ENCODE measurements at places on chromosomes 13 and 19.

DNA sequence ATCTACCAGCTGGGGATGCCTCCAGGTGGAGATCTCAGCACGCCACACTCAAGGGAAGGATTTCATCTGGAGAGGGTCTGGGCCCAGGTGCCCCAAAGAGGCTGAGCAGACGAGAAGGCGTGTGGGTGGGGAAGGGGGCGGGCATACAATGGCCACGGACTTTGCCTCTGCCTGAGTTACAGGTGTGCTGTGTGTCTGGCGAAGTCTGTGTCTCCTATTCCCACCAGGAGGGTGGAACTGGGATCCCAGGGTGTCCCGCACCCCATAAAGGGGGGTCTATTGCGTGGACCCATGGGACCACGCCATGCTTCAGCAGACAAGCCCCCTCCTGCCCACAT is 3.6 kb downstream of the TLE2 start:
- no peak for DNase-seq

DNA sequence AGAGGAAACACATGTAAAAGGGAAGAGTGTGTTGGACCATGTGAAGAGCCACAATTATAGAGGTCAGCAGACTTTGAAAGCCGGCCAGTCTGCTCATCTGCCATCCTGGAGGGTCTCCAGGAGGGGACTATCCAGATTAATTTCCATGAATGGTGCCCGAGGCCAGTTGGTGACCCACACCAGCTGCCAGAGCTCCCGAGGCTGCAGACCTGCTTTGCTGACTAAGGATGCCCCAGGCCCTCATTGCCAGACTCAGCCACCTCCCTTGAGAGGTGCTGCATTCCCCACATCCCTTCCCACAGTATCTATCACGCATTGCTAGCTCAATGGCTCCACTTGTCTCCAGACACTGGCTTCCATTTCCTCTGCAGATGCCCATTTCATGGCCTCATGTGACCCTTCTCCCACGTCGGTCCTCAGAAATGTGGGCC is 110.3 kb downstream of the NALCN start:
- no peak for DNase-seq

GRCh38 chr13:79246578-79246949 is 159.5 kb downstream of the RBM26 start:
- no peak for DNase-seq

- no peak for DNase-seq
Measured at GRCh38 chr13:76637641-76638141, 248.5 kb downstream of the KCTD12 start.

DNA sequence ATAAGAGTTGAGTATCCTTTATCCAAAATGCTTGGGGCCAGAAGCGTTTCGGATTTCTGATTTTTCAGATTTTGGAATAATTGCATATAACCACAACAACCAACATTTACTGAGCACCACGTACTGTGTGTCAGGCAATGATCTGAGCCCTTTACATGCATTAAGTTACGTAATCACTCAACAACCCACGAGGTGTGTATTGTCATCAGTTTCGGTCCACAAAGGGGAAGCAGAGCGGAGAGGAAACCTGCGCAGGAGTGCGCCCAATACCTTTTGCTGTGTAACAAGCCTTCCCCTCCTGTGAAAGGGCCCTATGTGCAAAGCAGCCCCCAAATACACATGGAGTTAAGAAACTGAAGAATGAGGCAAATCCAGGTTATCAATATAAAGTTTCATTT is 20.7 kb upstream of the NLRP12 start:
- no peak for DNase-seq

DNA sequence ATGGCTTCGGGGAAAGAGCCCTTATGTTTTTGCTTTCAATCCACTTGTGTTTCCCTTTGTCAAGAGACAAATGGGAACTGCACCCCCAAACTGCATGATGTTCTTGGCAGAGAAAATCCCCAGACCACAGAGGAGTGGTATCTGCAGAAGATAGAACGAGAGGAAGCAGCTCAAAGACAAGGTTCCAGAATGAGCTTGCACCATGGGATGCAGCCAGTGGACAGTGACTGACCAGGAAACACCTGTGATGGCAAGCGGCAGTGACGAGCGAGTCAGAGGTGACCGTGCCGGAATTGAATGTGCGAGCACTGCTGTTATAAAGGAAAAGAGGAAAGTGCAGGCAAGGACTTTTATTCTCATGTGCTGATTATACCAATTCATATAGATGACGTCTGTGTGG is 46.3 kb downstream of the IRS2 start:
- DNase-seq = no peak

DNA sequence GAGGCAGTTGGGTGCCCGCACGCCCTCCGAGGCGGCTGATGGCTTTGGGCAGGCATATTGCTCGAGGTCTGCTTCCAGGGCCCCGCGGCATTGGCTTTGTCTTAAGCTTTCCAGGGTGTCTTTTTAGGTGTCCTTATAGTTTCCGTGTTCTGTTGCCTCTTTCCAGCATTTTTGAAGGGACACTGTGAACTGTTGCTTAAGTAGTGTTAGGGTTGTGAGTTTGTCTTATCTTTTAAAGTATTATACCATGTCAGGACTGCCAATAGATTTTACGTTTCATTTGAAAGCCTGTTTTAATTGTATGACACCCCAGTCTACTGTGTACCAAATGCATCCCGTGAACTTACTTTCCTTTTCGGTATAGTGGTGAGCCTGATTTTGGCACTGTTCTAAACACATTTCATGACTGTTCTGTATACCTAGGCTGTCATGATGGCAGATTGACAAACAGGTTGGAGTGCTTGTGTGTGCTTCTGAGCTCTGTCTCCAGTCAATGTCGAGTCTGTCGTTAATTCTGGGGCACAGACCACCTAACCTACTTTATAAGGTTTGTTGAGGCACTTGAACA is 656 bp downstream of the PCCA start:
- no peak for DNase-seq

- DNase-seq = no peak
Measured at GRCh38 chr13:36418022-36418805, 14.1 kb upstream of the CCNA1 start.

- DNase-seq = no peak
Measured at GRCh38 chr19:41997121-41997850, 3.3 kb upstream of the ATP1A3 start.

- DNase-seq = no peak
Measured at GRCh38 chr13:23460921-23461320, 27.4 kb upstream of the SACS start.

- peak; percentile 78 for DNase-seq
Measured at GRCh38 chr19:53553865-53554791, 16.2 kb downstream of the ZNF331 start.

DNA sequence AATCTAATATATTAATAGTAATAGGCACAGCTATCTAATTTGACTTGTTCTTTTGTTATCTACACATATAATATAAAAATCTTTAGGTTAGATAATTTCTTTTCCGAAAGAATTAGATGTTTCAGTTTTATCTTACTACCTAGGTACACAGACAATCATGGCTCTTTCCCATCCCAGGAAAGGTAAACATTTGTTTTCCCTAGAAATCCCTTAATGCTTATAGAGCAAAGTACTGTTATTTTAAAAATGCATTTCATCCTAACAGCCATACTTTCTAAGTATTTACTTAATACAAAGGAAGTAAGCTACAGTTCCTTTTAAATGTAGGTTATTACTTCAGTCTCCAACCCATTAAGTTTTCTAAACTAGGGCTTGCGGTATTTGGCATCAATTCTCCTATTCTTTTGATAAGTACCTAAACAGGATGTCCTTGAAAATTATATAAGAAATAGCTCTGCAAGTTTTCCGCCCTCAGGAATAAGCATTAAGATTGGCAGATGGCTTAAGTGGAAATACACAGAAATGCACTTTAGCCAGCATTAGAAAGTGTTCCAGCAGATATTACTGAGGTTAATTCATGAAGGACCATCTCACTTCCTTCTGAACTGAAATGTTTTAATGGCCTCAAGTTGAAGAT is 616.2 kb upstream of the SPRY2 start:
- DNase-seq = no peak

DNA sequence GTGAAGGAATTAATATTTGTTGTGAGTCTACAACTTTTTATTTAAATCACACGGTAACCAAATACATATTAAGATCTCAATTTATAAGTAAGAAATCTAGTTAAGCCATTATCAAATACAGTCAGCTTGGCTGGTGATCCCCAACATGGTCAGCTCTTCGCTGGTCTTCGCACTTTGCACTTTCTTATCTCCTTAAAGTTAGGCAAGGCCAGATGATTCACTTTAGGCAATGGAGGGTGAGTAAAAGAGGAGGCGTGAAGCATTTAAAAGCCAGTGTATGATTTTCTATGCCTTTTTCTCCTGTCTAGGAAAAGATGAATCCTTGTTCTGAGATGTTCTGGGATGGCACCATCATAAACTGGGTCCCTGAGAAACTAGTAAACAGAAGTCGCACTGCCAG is 793.7 kb upstream of the ARGLU1 start:
- DNase-seq = no peak

DNA sequence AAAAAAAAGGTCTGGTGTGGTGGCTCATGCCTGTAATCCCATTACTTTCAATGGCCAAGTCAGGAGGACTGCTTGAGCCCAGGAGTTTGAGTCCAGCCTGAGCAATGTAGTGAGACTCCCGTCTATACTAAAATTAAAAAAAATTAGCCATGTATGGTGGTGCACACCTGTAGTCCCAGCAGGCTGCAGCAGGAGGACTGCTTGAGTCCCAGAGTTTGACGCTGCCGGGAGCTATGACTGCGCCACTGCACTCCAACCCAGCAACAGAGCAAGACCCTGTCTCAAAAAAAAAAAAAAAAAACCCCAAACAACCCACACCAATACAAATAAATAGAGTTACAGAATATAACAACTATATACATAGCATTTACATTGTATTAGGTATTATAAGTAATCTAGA is 65.7 kb downstream of the MICU2 start:
- no peak for DNase-seq

- DNase-seq = no peak
Measured at GRCh38 chr19:40417643-40417981, 4.4 kb upstream of the PRX start.

- no peak for DNase-seq
Measured at GRCh38 chr13:66921437-66921836, 308.7 kb downstream of the PCDH9 start.

DNA sequence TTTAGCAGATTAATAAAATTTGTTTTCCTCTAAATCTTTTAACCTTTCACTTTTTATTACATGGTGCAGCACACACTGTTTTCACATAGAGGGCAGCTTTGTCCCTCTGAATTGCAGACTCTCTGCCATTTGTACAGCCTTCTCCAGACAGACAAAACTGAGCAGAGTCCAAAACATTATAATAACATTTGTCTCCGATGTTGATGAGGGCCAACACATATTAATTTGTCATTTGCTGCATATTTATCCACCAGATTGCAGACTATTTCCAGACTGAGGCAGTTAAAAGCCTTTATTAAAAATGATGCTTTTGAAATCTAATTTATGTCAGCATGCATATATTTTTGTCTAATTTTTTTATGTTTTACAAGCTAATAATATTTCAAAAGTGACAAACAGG is 1251.9 kb upstream of the SLC10A2 start:
- DNase-seq = no peak

DNA sequence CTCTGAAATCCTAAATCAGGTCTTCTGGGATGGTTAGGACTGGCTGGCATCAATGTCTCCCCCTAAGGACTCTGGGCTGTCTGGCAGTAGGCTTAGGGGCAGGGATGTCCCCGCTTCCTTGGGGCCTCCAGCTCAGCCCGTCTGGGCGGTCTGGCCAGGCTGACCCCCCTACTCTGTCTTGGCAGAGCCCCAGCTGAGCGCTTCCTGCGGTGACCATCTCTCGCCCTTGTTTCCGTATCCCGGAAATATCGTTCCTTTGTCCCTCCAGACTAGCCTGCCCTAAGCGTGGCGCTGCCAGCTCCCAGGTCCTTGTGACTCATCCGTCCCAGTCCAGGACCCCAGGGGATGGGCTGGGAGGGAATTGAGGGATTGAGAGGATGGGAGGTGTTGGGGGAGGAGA is 11.3 kb downstream of the GTPBP3 start:
- no peak for DNase-seq

DNA sequence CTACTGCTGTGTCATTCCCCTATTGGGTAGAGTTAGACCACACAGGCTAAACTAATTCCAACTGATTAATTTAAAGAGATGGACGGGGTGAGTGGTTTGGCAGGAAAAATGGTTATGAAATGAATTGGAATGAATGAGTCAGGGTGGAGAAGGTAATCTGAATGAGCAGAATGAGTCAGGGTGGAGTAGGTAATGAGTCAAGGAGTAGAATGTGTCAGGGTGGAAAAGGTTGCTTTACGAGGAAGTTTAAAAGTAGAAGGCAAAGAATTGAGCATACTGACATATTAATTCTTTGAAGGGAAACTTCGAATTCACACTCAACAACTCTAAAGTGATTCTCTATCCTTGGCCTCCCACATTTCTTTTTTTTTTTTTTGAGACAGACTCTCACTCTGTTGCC is 12.7 kb upstream of the ZNF121 start:
- DNase-seq = no peak

DNA sequence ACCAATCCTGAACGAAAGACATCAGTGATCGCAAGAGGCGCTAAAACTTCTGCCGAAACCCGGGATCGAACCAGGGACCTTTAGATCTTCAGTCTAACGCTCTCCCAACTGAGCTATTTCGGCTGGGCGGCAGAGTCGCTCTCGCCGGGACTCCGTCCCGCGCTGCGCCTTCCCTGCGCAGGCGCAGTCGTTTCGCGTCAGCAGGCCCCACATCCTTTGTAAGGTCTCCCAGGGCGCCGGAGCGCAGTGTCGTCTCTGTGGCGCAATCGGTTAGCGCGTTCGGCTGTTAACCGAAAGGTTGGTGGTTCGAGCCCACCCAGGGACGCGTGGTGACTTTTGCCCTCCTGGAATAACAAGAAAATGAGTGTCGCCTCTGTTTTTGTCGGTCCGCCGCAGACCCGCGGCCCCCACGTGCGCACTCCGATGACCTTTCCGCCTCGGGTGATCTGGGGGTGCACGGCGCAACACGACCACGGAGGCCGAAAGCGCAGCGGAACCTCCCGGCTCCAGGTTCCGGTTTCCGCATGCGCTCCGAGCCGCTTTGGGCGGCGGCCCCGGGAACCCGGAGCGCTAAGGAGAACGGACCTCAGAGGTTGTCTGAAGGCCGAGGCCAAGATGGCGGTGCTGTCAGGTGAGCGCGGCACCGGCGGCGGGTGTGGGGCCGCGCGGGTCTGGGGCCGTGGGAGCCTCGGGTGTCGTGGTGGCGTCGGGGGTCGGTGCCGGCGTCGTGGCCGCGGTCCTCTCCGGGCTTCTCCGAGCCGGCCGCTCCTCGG is at the start of gene NDUFS7:
Gene NDUFS7, plus strand, starts transcription at position 596 of the 773 bp plus-strand sequence. Its CDS starts 20 bp downstream, at position 616.
- DNase-seq = peak; percentile 81

DNA sequence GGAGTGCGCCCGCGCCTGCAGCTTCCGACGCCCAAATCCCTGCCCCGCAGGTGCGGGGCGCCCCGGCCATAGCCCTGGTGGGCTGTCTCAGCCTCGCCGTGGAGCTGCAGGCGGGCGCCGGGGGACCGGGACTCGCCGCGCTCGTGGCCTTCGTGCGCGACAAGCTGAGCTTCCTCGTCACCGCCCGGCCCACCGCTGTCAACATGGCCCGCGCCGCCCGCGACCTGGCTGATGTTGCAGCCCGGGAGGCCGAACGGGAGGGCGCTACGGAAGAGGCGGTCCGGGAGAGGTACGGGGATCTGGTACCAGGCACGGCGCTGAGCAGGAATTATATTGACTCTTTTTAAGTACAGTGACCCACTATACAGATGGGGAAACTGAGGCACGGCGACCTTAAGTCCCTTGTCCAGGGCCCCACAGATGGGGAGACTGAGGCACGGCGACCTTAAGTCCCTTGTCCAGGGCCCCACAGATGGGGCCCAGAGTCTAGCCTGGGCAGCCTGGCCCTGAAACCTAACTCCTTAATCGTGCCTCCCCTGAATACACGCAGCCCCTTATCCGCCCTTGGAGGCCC is 586 bp downstream of the MRI1 start:
- DNase-seq = no peak

Measured in stimulated activated CD8-positive, alpha-beta memory T cell treated with anti-CD3 and anti-CD28 coated beads, Interleukin-4, amount 100 ng/mL, for 4 hours (primary cell).